Stimulated activated CD8-positive, alpha-beta memory T cell treated with anti-CD3 and anti-CD28 coated beads, Interleukin-15, amount 100 ng/mL, for 4 hours (primary cell): ENCODE measurements at places on chromosomes 1 and 21.

- no peak for DNase-seq
Observed at GRCh38 chr1:174769961-174770549, 229.7 kb upstream of the CACYBP start.

GRCh38 chr21:27505516-27505915, 538.6 kb upstream of the ADAMTS5 start:
- no peak for DNase-seq

DNA sequence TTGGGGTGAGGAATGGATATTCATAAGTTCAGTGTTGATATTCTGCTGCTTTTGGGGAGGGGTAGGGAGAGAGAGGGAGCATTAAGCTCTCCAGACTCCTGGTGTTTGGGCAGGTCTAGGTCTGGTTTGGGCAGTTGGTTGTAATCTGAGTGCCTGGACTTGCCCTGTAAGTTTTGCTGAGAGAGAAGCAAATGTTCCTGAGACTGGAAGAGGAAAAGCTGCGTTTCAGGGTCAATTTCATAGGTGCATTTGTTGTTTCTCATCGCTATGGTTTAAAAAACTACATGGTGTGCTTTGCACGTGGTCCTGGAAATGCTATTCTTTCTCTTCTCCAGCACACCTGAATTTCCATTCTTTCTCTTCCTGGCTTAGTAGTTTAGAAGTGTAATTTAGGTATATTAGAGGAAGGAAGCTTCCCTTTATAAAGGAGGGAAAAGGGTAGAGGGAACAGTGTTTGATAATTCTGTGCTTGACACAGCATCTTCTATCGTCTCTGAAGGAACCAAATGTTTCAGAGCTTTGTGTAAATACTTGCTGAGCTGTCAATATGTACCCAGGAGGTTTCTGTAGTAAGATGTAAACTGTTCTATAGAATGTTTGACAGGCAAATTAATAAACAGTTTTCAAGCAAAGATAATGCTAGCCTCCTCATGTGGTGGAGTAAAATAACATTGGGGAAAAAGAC, 6.3 kb downstream of the ARID1A start:
- DNase-seq: no peak

- DNase-seq: no peak
Observed at GRCh38 chr1:10762153-10762523, 34.3 kb downstream of the CASZ1 start.

GRCh38 chr1:150127868-150128267, 21.8 kb upstream of the PLEKHO1 start:
- no peak for DNase-seq

DNA sequence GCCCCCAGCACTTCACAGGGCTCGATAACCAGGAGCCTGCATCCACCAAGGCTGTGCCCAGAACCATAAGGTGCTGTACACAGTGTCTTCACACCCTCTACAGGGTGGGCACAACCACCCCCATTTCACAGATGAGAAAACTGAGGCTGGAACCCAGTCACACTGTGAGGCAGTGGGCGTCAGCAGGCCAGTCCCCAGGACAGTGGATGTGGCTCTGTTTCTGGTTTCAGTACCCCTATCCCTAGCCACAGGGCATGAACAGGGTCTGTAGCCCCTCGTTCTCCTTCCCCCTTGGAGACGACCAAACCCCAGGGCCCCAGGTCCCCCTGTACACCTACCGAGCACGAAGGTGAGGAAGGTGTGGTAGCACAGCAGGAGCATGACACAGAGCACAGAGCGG, 27.6 kb downstream of the TTC39A start:
- no peak for DNase-seq

DNA sequence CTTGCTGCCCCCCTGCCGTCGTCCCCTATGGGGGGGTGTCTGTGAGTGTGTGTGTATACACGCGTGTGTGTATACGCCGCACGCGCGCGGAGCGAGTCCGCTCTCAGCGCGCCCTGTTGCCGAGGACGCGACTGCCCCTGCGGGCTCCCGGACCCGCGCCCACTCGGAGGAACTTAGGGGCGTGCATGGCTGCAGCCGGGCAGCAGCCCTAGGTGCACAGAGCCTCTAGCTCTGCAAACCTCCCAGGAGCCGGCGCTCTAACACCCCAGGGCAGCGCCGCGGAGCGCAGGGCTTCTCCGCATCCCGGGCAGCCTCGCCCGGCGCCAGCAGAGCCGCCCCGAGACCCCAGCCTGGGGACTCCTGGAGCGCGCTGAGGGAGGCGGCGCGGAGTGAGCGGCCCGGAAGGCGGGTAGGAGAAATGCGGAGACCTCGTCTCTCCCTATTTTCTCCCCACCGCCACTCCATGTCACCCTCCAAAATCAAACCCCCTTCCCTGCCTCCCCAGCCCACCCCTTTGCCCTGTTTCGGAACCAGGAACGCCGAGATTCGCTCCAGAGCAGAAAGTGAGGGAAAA, 574 bp downstream of the ITPKB start:
- no peak for DNase-seq
